ENCODE measurements at places on chromosomes 6 and 20. TPM values are rescaled to one million over a fixed set of nuclear protein-coding genes. Genes with fewer than 3 reads are reported as not detected.
A peak's percentile ranks its signal among the peaks of the same experiment; 100 is the strongest.

DNA sequence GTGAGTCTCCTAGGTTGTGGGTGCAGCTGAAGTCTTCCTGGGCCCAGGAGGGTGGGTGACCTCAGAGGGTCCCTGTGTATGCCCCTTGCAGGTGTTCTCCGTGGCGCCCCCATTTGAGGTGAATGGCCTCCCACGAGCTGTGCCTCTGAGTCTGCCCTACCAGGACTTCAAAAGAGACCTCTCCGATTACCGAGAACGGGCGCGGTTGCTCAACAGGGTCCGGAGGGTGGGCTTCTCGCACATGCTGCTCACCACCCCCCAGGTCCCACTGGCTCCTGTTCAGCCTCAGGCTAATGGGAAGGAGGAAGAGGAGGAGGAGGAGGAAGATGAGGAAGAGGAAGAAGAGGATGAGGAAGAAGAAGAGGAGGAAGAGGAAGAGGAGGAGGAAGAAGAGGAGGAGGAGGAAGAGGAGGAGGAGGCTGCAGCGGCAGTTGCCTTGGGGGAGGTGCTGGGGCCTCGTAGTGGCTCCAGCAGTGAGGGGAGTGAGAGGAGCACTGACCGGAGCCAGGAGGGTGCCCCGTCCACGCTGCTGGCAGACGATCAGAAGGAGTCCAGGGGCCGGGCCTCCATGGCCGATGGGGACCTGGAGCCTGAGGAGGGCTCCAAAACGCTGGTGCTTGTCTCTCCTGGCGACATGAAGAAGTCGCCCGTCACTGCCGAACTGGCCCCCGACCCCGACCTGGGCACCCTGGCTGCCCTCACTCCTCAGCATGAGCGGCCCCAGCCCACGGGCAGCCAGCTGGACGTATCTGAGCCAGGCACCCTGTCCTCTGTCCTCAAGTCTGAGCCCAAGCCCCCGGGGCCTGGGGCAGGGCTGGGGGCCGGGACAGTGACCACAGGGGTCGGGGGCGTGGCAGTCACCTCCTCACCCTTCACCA, 15.2 kb upstream of the SLC22A7 start:
- H3K4me1 ChIP-seq = no peaks in the 10 kb centered on the region
- no peak overlapping the region for H3K27ac ChIP-seq
- no peaks in the 10 kb centered on the region for H3K27me3 ChIP-seq

DNA sequence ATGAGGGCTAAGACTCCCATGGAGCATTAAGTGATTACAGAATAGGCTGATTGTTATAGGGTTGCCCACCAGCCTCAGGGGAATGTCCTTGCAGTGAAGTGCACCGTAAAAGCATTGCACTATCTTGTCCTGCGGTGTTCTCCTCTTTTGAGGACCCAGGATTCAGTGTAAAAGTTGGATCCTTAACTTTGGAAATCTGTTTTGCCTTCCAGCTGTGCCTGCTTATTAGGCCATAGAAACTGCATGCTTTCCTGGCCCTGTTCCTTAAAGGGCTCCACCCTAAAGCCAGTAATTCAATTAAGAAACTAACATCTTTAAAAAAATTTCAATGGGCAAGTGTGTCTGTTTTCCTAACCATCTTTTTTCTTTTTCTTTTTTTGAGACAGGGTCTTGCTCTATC, 25.4 kb upstream of the NOTCH4 start:
- H3K36me3 ChIP-seq = no peaks in the 10 kb centered on the region
- no peak overlapping the region for H3K27ac ChIP-seq
- H3K4me1 ChIP-seq = peaks cover 9% of the 10 kb centered on the region
- DNase-seq = no peak

DNA sequence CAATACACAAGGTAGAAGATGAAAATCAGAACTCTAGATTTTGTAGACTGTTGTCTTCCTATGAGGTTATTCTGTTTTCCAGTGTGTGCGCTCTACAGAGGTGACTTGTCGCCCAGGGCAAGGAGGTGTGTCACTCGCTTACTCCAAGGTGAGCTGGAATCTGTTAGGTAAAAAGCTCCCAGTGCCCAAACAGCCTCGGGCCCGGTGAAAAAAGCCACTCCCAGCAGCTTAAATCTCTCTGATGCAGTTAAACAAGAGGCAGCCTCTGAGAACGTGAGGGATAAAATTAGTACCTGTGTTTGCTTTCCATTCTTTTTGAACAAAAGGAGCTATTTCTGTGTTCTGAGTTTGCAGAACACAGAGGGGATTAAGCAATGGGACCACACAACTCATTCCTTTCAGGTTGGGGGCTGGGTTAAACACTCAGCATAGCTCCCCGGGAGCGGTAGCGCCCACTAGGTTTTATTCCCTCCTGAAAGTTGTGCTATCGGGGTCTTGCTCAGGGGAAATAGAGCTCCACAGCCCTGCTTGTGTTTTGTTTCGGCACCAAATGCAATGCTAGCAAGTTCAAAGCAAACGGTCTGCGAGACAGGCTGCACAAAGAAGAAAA, 181.2 kb downstream of the FOXA2 start:
- peaks cover 29% of the 10 kb centered on the region for H3K27me3 ChIP-seq
- H3K4me3 ChIP-seq = peak overlapping the region; percentile 52
- DNase-seq = no peak
- no peaks in the 10 kb centered on the region for H3K4me1 ChIP-seq

PERP gene
- polyA plus RNA-seq = 41.0 TPM

DNA sequence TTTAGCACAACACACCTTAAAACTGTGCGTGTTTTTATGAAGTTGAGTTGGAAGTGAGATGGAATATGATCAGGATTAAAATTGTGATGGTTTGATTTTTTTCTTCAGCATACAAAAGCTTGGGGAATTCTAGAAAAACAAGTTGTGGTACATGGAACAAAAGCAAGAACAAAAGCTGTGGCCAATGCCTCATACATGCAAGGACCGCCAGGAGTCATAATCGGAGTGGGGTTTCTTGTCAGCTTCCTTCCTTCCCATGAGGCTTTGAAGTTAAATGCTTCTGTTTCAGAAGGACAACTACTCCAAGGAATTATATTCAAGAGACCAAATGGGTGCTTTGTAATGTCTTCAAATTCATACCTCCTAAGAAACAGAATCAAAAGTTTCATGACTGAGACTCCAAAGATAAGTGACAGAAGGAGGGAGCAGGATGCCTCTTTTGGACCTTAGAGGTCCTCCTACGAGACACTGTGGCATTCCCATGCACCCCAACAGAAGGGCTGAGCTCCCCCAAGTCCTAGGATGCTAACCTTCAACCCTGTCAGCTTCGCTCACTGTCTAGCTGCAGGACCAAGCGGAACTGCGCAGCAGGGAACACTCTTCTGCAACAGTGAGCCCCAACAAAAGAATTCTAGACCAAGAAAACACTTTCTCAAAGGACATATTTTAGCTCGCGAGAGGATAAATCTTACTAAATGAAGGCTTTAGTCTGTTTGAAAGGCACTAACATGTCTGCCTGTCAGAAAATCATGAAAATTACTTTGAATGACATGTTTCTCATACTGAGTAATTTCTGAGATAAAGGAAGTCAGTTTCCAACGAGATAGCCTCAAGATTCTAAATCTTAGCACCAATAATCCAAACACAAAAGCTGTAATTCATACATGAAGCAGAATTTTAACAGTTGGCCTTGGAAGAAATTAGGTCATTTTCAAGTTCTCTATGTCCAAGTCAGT, 108.5 kb upstream of the NHSL1 start:
- H3K27me3 ChIP-seq = no peaks in the 10 kb centered on the region
- no peaks in the 10 kb centered on the region for H3K4me1 ChIP-seq
- H3K27ac ChIP-seq = no peak overlapping the region

HLA-DPA1 gene
- 23.5 TPM for polyA plus RNA-seq

- H3K4me3 ChIP-seq = no peak overlapping the region
- no peaks in the 10 kb centered on the region for H3K27me3 ChIP-seq
Observed at GRCh38 chr6:108868647-108869046, 20.4 kb downstream of the ARMC2 start.

GRCh38 chr6:16181439-16182297, 52.8 kb downstream of the MYLIP start:
- no peak for DNase-seq
- no peak overlapping the region for H3K4me3 ChIP-seq
- H3K27me3 ChIP-seq = no peaks in the 10 kb centered on the region
- H3K36me3 ChIP-seq = no peaks in the 10 kb centered on the region
- no peak overlapping the region for H3K27ac ChIP-seq
- peaks cover 5% of the 10 kb centered on the region for H3K4me1 ChIP-seq

HINT3 gene
- 23.9 TPM for polyA plus RNA-seq

- H3K36me3 ChIP-seq = no peaks in the 10 kb centered on the region
- H3K4me3 ChIP-seq = no peak overlapping the region
- no peaks in the 10 kb centered on the region for H3K27me3 ChIP-seq
- H3K27ac ChIP-seq = no peak overlapping the region
- H3K4me1 ChIP-seq = peaks cover 18% of the 10 kb centered on the region
Observed at GRCh38 chr20:49380337-49380780, 102.1 kb downstream of the KCNB1 start.
